ENCODE measurements at places on chromosomes 6 and 20.

DNA sequence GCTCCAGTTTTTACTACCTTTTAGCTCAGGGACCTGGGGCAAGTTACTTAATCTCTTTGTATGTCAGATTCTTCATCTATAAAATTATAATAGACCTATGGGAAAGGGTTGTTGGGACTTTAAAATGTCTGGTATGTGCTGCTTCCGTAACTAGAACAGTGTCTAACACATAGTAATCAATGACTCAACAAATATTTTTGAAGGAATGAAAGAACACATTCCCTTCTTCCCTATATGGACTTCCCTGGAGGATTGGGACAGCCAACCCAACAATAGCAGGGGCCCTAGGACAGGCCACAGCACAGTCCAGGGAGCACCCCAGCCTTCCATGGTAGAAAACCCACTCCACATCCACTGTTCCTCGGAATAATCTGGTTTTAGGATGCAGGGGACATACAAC, 50.7 kb upstream of the TPD52L1 start:
- DNase-seq: no peak

GRCh38 chr20:34473262-34473883, 42.8 kb upstream of the DYNLRB1 start:
- no peak for DNase-seq

DNA sequence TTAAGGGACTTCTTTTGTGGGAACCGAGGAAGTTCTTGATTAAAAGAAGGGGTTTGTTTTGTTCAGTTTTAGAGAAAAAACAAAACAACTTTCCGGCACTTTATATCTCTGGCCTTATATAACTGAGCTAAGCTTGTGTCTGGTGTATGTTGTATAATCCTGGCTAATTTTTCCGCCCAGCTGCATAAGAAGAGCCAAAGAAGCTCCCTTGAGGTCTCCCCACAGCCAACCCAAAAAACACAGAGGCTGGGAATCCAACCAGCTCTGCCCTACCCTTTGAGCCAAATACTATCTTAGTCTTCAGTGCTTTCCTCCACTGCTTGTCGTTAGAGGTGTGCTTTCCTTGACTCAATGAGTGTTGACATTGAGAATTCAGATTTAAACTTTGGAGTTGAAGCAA, 45.5 kb upstream of the RNF146 start:
- no peak for DNase-seq

DNA sequence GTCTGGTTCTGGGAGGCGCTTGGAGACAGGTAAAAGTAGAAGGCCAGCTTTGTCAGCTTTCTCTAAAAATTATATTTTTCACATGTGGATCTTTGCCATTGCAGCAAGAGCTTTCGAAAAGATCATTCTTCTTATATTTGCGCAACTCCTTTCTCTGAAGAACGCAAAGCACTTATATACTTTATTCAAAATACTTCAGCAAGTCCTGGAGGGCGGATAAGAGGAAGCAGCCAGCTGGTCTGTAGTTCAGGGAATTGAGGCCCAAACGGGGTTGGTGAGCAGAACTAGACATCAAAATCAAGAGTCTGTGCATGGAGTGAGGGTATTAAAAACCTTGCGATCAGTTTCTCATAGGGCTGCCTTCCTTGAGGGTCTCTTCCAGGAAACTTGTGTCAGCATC, 182.3 kb downstream of the DTNBP1 start:
- DNase-seq: no peak

DNA sequence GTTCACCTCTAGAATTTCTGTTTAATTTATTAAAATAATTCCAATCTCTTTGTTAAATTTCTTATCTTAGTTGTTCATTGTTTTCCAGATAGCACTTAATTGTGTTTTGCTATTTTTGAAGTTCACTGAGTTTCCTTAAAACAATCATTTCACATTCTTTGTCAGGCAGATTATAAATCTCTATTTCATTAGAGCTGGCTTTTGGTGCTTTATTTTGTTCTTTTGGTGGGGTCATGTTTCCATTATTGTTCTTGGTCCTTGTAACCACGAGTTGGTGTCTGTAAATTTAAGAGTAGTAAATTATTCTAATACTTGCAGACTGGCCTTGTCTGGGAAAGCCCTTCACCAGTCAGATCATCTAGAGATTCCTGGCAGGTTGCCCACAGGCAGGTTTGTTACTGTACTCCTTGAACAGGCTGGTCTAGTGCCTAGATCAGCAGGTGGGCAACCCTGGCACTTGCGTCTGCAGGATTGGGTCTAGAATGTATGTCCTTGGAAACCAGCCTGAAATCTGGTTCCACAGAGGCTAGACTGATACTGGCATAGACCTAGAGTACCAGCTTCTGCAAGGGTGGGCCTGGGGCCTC, 110.4 kb downstream of the ADGB start:
- no peak for DNase-seq

DNA sequence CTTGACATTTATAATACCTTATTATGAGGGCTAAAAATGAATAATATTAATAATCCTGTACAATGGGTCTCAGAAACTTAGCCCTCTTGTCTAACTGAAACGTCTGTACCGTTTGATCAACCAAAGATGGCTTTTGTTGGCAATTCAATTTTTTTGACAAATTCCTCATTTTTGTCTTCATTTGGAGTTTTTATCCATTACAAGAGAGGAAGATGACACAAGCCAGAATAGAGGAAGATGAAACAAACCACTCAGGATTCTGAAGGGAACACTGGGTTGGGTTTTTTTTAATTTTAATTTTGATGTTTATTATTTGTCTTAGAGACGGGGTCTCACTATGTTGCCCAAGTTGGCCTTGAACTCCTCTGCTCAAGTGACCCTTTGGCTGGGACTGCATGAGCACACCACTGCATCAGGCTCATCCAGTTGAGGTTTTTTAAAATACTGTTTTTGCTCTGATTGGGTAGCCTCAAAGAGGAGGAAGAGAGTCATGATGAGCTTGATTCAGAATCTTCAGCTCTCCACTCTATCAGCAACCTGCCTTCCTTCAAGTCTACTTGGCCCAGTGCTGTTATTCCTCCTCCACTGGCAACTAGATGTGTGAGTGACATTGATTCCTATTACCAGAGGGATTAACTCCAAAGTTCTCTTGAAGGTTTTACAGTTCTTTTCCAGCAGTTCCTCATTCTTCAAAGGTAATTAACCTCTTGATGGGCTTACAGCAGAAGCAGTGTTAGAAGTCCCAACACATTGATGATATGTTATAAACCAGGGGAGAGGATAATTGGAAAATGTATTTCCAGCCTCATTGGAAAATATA, 71.3 kb downstream of the ATXN1 start:
- DNase-seq: no peak

DNA sequence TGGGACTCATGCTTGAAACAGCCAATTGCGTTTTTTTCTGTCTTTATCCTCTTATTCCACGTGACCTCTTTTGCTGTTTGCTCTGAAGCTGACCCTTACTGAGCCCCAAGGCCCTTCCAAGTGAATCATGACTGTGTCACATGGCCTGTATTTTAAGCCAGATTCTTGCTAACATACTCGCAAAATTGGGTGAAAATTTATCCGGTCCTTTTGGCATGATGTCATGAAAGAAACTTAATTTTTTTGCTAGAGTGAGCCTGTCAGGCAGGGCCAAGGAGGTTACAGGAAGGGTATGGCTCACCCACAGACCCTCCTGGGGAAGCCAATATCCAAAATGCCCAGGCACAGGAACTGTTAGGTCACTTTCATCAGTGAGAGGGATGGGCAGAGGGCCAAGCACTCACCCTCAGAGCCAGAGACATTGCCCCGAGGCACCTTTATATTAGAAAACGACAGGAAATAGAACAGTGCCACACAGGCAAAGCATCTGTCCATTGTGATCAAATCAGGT, 296.7 kb downstream of the CDH26 start:
- DNase-seq: no peak

GRCh38 chr6:125498606-125499005, 196.8 kb upstream of the HDDC2 start:
- no peak for DNase-seq

DNA sequence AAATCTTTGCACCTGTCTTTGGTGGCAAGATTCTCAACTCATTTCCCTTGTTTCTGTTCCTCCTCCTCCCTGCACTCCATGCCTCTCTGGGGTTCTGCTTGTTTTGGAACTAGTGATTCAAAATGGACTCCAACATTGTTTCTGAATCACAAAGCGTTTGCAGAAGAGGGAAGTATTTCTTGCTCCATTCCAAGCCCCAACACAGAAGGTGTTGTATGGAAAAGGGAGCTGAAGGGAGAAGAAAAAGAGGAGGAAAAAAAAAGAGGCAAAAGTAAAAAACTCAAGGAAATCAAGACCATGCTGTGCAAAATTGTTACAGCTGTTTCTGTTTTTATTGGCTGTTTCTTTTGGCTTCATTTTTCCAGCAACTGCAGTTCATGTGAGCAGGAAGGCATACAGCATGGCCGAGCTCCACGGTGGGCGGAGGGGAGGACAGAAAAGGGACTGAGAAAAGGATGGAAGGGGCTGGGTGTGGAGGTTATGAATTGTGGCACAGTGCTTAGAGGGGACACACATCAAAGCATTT, 66.9 kb upstream of the PRL start:
- DNase-seq: no peak

DNA sequence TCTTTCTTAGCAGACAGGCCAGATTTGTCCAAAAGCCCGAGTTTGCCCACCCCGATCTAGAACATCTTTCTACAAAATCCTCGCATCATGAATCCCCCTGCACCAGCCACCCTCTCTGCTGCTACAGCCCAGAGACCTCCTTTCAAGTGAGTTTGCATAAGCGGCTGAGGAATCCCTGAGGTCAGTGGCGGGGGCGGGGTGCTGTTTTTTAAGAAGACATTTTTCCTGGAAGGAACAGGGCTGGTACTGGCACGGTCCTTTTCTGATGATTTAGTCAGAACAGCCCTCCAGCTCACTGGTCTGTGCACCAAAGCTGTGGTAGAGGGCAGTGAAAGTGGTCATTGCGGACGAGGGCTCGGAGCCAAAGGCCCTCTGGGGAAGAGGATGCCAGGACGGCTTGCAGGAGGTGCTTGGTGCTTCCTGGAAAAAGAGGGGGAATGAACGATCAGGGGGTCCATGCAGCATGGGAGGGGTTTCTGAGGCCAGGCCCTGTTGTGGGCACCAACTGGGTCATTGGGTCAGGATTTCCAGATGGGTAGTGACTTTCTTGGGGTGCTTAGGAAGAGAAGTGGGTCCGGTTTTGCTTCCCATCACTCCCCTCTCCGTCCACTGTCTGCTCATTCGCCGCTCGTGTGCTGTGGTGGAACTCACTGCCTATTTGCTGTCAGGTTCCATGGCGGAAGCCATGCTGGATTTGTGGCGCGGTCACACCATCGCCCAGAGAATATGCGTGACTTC, 50.4 kb downstream of the GNAS-AS1 start:
- no peak for DNase-seq

- DNase-seq: no peak
Observed at GRCh38 chr6:118931436-118931835, 3.5 kb downstream of the MCM9 start.

- no peak for DNase-seq
Observed at GRCh38 chr6:54846243-54846856, at the start of gene FAM83B. Gene FAM83B (plus strand): TSS chr6:54846771. CDS start chr6:54870247, 23,476 bp downstream.

DNA sequence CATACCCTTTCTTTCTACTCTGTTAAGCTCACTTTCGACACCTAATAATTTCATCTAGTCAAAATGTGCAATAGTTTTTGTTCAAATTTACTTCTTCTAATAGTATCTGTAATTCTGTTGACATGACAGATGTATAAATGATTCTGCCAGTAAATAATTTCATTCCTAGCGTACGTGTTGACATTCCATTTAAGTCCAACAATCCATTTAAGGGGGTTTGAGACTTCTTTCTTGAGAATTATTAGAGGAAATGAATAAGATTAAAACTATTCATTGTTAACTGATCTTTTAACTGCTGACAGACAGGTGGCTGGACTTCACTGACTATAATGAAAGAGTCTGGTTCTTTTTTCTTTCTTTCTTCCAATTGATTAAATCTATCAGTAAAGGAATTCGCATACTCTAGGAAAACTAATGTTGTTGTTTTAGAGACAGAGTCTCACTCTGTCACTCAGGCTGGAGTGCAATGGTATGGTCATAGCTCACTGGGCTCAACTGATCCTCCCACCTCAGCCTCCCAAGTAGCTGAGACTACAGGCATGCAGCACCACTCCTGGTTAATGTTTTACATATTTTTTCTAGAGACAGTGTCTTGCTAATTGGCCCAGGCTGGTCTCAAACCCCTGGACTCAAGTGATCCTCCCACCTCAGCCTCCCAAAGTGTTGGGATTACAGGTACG, 55.9 kb downstream of the MAP3K5 start:
- no peak for DNase-seq

GRCh38 chr6:112370946-112371345, 23.8 kb downstream of the RFPL4B start:
- DNase-seq: no peak

DNA sequence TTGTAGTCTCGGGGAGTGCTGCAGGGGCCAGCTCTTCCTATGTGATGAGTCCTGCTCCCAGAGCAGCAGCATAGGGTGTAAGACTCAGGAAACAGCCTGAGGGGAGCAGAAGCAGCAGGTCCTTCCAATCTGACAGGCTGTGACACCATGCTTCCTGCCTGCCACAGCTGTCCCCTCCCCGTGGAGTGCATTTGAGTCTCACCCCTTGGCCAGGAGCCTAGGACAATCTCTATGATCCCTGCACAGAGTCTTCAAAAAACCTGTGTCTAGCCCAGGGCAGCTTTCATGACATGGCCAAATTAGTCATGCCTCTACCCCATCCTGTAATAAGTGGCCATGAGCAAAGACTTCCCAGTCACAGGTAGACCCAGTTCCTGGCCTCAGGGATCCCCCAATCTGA, 23.1 kb upstream of the LRFN2 start:
- no peak for DNase-seq

DNA sequence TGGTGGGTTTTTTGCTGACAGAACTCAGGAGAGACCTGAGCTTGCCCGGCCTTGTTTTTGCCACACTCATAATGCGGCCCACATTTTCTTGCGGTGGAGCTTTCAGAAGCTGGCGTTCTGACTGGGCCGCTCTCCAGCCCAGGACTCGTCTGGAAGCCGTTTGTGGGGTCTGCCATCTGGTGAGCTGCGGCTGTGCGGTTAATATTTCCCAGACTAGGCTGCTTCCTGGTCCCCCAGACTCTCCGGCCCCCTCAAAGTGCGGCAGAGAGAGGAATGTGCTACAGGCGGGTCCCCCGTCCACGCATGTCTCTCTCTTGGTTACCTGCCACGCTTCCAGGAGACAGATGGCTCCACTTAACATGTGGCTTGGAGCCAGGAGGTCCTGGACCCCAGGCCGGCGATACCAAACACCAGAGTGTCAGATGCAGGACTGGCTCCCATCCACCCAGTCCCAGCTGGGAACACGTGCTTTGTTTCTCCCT, 128.9 kb upstream of the PMEPA1 start:
- no peak for DNase-seq

DNA sequence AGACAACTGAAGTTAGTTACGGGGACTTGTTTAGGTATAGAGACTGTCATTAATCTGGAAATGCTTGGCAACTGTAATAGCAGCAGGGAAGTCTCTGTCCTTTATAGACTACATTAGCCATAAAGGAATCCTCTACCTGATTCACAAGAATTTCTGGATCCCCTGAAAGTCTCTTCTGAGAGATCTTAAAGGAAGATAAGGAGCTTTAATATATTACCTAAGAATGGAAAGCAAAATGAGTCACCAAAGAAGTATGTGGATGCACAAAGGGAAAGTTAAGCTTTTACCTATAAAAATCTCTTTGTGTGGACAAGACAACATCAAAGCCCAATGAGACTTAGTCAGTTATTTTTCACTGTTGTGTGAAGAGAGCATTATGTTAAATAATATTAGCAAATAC, 92.2 kb upstream of the RSPO3 start:
- no peak for DNase-seq

Measured in GM19239 (cell line).